ENCODE measurements at places on chromosomes 4 and X. TPM values are rescaled to one million over a fixed set of nuclear protein-coding genes. Genes with fewer than 3 reads are reported as not detected.

DNA sequence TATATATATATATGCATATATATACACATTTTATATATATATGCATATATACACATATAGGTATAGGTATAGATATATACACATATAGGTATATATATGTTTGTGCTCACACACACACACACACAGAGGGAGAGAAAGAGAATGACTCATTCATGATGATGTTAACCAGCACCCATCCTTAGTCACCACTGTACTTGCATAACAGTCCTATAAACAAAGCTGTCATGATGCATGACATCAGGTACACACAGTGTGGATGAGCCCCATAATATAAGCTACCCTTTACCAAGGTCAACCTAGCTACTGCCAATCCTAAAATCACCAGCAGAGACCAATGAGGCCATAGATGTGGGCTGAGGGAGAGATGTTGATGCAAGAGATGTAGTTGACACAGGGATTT is 1408.0 kb downstream of the RAPGEF2 start:
- DNase-seq = no peak

DNA sequence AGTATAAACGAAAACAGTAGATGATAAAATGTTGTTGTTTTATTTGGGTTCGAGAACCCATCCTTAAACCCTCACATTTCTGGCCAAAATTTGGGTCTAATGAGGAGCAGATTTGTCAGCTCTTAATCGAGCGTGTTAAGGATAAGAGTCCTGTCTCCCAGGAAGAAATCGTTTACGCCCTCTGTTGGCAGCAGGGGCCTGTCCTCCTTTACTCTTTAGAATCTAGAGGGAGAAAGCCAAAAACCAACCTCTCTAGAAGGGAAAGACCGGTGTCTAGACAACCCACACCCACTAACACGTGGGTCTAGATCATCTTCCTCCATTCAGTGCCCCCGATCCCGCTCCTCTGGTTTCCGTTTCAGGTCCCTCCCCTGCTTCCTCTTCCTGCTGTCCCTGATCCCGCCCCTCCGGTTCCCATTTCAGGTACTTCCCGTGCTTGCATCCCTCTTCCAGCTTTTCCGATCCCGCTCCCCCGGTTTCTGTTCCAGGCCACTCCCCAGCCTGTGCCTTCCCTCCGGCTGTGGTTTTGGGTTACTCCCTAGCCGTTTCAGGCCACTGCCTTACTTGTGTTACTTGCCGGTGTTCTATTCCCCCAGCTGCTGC is 339.1 kb downstream of the PAPSS1 start:
- no peak for DNase-seq

DNA sequence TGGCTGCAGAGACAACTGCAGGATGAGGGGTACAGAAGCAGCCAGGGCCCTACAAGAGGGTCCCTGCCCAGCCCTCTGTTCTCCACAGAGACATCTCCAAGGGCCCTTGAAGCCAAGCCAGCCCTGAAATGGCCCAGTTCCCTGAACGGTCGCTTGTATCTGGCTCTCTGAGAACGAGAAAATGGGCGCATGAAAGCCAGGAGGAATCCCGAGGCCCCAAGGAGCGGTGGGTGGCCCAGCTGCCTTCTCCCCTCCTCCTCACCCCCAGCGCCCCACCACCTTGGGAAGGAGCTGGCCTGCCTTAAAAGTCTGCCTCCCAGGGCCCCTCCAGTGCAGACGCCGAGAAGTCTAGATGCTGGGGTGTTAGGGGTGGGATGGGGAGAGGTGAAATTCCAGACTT is 5.7 kb downstream of the ZNF185 start:
- no peak for DNase-seq

DNA sequence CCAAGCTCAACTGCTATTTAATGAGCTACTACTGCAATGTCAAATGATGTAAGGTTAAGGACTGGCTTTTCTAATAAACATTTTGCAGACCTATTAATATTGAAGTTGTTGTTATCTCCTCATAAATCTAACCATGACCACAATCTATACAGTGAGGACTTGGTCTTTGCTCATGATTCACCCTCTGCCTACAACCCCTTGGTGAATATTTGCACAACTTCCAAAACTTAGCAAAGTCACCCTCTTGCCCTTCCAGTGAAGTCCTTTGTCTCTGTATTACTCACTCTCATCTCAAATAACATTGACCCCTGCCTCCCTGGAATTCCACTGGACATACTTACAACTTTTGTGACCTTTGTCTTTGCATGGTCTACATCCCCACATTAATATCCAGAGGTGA is 204.5 kb downstream of the KCNIP4 start:
- DNase-seq = no peak

DNA sequence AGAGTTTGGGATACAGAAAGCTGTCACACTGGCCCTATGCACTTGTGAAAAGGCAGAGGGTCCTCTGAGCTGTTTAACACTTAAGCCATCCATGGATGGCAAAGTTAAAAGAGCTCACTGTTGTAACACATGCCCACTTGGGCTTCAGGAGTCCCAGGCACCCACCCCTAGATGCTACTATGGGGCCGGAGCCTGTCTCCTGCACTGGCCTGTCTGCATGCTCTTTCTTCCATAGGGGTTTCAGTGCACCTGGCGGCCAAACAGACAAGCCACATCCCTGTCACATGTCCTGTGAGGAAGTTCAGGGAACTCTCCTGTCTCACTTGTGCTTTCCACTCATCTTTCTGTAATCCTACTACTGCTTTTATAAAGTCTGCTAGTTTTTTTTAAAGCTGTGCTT is 2586.0 kb downstream of the PCDH7 start:
- no peak for DNase-seq

GRCh38 chrX:69546417-69546816 is 42.3 kb downstream of the NALF2 start:
- no peak for DNase-seq

GRCh38 chr4:73868206-73869129 is 725 bp upstream of the CXCL1 start:
- DNase-seq = no peak

The RAB40A gene
- total RNA-seq = 0.18 TPM

The USP26 gene
- total RNA-seq = not detected

The KLB gene
- total RNA-seq = 5.0 TPM

The NWD2 gene
- total RNA-seq = 1.1 TPM
